Hair follicular keratinocyte (primary cell): ENCODE measurements at places on chromosomes 7 and 10. TPM values are rescaled to one million over a fixed set of nuclear protein-coding genes. Genes with fewer than 3 reads are reported as not detected.

The THSD7A gene
- not detected in 2 replicates for total RNA-seq

The PLXNA4 gene
- total RNA-seq, result under 0.01 TPM in 1 of 2 replicates, not detected in the other

The TAS2R5 gene
- total RNA-seq, result 0.62 TPM in 1 of 2 replicates, not detected in the other

The CC2D2B gene
- total RNA-seq, result not detected in 2 replicates

The KAZALD1 gene
- 0.15 and 0.23 TPM in 2 replicates for total RNA-seq

The GPER1 gene
- total RNA-seq, result under 0.01 TPM in 1 of 2 replicates, not detected in the other

The CFAP46 gene
- 2.4 and 2.5 TPM in 2 replicates for total RNA-seq
